Urothelium cell line (cell line): ENCODE measurements at places on chromosomes 7 and 10.
A peak's percentile ranks its signal among the peaks of the same experiment; 100 is the strongest.

GRCh38 chr10:130003787-130004613 lies 39.9 kb upstream of the EBF3 start:
- no peak for DNase-seq

GRCh38 chr7:28626624-28627262 lies 214.4 kb downstream of the CREB5 start:
- peak; percentile 50 for DNase-seq

DNA sequence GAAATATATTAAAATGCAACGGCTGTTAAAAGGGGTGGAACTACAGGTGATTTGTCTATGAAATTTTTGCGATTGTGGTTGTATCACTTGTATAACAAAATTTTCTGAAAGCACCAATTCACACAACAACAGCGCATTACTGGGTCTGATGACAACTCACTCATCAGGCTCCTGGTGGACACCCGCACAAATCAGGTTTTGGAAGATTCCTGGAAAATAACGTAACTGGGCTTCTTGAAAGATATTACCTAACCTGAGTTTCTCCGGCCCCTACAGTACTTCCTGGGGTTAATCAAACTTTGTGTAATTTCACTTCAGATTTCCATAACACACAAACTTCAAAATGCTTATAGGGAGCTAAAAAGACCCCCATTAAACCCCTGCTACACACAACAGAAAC lies 7.6 kb downstream of the SNX8 start:
- DNase-seq = peak; percentile 40

- no peak for DNase-seq
These were observed 63.2 kb upstream of the TMEM168 start for GRCh38 chr7:112853422-112853821.

- peak; percentile 15 for DNase-seq
These were observed 128.9 kb downstream of the DGKI start for GRCh38 chr7:137717811-137718271.
